ENCODE measurements at places on chromosomes 1 and 21.

DNA sequence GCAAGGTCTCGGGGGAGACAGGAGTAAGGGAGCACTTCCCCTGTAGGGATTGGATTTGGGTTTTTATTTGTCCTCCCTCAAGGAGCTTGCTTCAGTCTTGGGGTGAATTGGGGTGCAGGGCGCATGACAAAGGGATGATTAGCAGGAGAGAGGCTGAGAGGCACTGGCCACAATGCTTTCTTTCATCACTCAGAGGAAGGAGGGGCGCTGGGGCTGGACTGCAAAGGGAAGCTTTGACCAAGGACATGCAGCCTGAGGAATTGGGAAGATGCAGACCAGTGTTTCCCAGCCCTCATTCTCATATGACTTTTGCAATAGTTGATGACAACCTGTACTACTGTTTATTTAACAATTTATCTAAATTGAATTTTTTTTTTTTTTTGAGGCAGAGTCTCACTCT is 34.1 kb upstream of the PDPN start:
- DNase-seq: peak; percentile 76

GRCh38 chr1:118143121-118143520 is 41.9 kb downstream of the SPAG17 start:
- no peak for DNase-seq

DNA sequence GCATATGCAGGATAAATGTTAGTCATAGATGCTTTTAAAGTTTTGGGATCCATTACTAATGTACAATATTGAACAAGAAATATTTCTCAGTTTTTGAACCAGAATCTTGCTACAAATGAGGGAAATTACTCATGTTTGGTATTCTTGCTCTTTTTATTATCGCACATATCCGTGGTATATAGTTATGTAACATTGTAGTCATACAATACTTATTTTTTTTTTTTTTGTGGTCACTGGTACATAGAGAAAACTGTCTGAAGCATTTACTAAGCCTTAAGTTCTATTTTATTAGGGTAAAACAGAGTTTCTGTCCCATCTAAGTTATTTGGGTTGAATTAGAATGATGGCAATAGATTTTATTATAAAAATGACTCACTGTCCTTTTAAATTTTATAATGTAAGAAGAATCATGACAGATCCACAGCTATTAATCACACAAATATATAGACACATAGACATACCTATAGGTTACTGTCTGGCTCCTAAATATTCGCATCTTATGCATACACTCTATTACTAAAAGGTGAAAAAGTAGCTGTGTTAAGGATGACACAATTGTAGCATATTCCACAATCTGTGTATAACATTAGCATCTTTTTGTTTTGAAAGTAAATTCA is 18.0 kb upstream of the PRKAA2 start:
- no peak for DNase-seq

- DNase-seq: peak; percentile 6
These were observed 30.5 kb downstream of the MROH7 start for GRCh38 chr1:54671985-54672608.

- DNase-seq: no peak
These were observed 4.3 kb downstream of the PIK3CD start for GRCh38 chr1:9655836-9656235.

DNA sequence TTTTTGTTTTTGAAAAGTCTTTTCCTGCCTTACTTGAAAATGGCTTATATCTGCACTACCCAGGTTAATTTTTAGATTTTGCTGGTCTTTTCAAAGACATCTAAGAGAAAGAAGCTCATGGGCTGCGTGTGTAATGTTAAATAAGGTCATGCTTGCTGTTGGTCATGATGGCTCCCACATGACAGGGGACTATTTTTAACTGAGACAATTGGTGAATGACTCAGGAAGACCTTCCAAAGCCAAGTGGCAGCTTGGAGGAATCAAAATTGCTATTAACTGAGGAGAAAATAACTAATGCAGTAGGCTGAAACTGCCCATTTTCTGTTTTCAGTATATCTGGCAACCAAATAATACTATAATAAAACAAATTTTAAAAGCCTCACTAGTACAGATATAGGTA is 117.1 kb upstream of the SPAG17 start:
- no peak for DNase-seq

GRCh38 chr1:226763905-226764264 is 24.8 kb upstream of the ITPKB start:
- no peak for DNase-seq

DNA sequence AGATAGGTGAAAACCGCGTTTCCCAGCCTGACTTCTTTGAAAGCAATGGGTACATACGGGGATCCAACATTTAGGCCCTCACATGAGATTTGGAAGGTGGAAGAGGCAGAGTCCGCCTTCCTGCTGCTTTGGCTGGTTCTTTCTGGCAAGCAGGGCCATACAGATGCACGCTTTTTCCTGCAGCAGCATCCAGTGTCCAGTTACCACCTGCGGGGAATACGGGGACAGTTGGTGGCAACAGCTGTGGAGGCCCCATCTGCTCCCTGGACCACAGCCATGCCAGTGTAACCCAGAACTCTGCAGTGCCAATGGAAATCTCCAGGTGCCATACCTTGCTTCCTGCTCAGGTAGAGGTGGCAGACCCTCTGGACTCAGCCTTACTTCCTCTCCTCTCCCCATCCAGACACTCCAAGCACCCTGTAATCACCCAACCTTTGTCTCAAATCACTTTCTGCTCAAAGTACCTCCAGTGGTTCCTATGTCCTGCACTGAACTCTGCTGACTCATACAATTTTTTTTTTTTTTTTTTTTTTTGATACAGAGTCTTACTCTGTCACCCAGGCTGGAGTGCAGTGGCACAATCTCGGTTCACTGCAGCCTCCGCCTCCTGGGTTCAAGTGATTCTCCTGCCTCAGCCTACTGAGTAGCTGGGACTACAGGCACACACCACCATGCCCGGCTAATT is 68.3 kb downstream of the SLC16A1 start:
- no peak for DNase-seq

GRCh38 chr1:248196965-248197364 is at the start of gene OR2M3:
OR2M3 (plus strand) TSS chr1:248197265; CDS start chr1:248203068, 5,803 bp downstream.
- no peak for DNase-seq

DNA sequence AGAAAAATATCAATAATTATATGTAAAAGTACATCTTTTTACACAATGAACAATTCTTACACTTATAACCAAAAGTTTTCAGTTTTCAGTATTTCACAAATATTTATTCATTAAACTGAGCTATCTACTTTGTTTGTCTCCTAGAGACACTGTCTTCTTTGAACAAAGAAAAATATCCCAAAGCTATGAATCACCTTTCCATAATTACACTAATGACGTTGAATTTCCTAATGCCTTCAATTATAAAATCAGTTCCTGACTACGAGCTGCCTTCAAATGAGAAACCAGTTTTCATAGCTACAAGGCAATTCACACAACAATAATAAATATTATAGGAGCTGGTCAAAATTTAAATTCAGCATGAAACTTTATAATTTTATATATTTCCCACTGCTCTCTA is 201.8 kb upstream of the BRINP3 start:
- DNase-seq: no peak

- no peak for DNase-seq
These were observed 1.5 kb downstream of the PHACTR4 start for GRCh38 chr1:28371010-28371377.

GRCh38 chr1:76543495-76543894 is 323.8 kb upstream of the ST6GALNAC5 start:
- peak; percentile 36 for DNase-seq

DNA sequence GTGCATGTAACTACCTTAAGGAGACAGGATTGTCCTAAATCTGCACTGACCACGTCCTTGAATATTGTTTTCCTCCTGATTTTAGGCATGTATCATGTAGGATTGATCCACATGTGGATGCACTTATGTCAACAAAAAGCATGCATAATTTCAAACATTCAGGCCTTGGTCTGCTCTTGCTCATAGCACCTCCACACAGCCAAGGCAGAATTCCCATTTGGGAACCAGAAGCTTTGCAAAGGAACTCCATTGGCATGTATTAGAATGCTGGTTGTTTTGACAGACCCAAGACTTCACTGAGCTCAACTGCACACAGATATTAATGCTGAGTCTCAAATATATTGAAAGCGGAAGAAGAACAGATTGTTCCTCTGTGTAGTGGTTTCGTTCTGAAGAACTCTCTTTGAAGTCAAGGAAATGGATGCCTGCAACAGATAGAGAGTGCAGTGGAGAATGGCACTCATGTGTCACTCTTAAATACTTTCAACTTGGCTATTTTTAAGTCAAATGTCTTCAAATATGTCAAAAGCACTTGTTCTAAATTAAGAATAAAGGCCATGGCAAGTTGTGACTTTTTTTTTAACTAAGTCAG is 387.6 kb downstream of the LTN1 start:
- no peak for DNase-seq

GRCh38 chr1:164977561-164977960 is 379.0 kb downstream of the LMX1A start:
- DNase-seq: no peak

GRCh38 chr1:211901945-211902344 is 71.4 kb upstream of the LPGAT1 start:
- no peak for DNase-seq

Measured in putamen (tissue), 1 donor.